ENCODE measurements at places on chromosomes 5 and 9. TPM values are rescaled to one million over a fixed set of nuclear protein-coding genes. Genes with fewer than 3 reads are reported as not detected.

MSH3 gene
- polyA plus RNA-seq = 9.8 TPM

PCDHGB7 gene
- polyA plus RNA-seq = 4.7 TPM

GFI1B gene
- not detected for polyA plus RNA-seq

PCDHGC5 gene
- 0.51 TPM for polyA plus RNA-seq

ZNF462 gene
- polyA plus RNA-seq = 15.8 TPM

MCTP1 gene
- 1.1 TPM for polyA plus RNA-seq

TRMT10B gene
- polyA plus RNA-seq = 11.2 TPM

ZNF782 gene
- 6.0 TPM for polyA plus RNA-seq

C5orf52 gene
- polyA plus RNA-seq = not detected

All from neural cell (in vitro differentiated cells).